Pancreas (tissue), 10 donors: ENCODE measurements at places on chromosomes 4 and X.

DNA sequence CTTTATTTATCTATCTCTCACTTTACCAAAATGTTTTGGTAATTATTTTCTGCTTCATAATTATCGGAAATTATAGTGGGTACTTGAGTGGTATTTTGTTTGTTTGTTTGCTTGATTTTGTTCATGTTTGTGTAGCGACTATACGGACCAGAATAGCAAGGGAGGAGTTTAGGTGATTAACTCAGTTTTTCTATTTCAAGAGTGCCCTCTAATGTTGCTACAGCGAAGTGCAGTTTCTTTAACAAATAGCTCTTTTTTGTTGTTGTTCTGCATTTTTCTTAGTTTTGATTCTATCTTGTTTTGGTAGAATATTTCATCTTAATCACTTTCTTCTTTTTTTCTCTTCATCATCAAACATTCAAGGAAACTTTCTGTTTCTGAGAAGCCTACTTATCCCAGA lies 40.8 kb upstream of the QRFPR start:
- no peak overlapping the region for H3K4me3 ChIP-seq
- DNase-seq: no peak
- H3K36me3 ChIP-seq: no peaks in the 10 kb centered on the region
- no peak overlapping the region for H3K27ac ChIP-seq
- no peaks in the 10 kb centered on the region for H3K4me1 ChIP-seq

- H3K36me3 ChIP-seq: no peaks in the 10 kb centered on the region
- H3K27ac ChIP-seq: no peak overlapping the region
- H3K4me1 ChIP-seq: no peaks in the 10 kb centered on the region
- H3K4me3 ChIP-seq: no peak overlapping the region
- no peaks in the 10 kb centered on the region for H3K27me3 ChIP-seq
These were observed 91.6 kb downstream of the APBB2 start for GRCh38 chr4:41122775-41123174.

DNA sequence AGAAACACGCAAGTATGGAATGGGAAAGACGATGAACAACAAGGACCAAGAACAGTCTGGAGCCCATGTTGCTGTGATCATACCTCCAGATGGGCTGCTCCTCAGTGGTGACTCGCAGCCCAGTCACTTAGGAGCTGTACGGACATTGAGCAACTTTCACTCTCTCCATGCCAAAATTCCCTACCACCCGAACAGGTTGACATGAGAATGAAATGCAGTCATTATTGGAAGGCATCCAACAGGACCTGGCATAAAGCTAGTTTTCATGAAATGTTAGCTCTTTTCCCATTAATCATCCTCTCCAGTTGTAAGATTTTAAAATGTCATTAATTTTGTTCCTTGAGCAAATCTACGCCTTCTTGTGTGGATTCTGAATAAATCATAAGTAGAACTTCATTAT lies 82.7 kb upstream of the GPM6B start:
- peak; percentile 43 for DNase-seq
- no peak overlapping the region for H3K27ac ChIP-seq
- no peak overlapping the region for H3K4me3 ChIP-seq
- no peaks in the 10 kb centered on the region for H3K36me3 ChIP-seq
- H3K27me3 ChIP-seq: peaks cover 7% of the 10 kb centered on the region
- no peaks in the 10 kb centered on the region for H3K4me1 ChIP-seq

DNA sequence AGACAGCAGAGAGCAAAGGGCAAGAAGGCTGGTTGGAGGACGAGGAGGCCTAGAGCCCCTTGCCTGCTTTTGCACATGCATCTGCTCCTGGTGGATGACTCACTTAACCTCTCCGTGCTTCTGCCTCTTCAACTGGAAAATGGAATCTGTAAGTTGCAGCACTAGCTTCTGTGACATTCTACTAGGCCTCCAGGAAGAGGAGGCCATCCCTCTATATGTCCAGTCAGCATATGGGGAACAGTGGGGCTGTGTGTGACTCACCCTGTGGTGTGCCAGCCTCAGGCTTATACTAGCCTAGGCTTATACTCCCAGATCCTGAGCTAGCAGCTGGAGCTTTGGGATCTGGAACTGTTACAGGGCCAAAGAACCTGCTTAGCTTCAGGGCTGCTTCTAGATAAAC lies 36.0 kb downstream of the RTL9 start:
- no peaks in the 10 kb centered on the region for H3K36me3 ChIP-seq
- DNase-seq: no peak

DNA sequence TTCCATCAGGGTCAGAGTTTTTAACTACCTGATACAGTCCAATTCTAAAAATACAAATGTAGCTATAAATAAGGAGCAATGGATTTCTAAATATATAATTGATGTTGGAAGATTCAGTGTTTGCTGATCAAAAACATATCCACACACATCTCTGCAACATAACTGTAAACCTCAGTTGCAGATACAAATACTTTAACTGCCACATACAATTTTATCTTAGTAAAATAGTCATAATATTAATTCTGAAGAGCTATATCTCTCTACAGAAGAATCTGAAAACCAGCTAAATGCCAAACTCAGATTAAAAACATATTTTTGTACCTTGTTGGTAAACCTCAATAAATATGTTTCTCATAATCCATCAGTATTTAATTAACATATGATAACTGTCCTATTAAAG lies 674.3 kb upstream of the INTU start:
- no peaks in the 10 kb centered on the region for H3K27me3 ChIP-seq
- H3K4me1 ChIP-seq: no peaks in the 10 kb centered on the region
- no peak overlapping the region for H3K27ac ChIP-seq

GRCh38 chrX:11380187-11380844 lies 87.1 kb downstream of the AMELX start:
- no peak overlapping the region for H3K27ac ChIP-seq
- no peak overlapping the region for H3K4me3 ChIP-seq
- no peaks in the 10 kb centered on the region for H3K4me1 ChIP-seq
- no peaks in the 10 kb centered on the region for H3K27me3 ChIP-seq
- H3K36me3 ChIP-seq: no peaks in the 10 kb centered on the region

DNA sequence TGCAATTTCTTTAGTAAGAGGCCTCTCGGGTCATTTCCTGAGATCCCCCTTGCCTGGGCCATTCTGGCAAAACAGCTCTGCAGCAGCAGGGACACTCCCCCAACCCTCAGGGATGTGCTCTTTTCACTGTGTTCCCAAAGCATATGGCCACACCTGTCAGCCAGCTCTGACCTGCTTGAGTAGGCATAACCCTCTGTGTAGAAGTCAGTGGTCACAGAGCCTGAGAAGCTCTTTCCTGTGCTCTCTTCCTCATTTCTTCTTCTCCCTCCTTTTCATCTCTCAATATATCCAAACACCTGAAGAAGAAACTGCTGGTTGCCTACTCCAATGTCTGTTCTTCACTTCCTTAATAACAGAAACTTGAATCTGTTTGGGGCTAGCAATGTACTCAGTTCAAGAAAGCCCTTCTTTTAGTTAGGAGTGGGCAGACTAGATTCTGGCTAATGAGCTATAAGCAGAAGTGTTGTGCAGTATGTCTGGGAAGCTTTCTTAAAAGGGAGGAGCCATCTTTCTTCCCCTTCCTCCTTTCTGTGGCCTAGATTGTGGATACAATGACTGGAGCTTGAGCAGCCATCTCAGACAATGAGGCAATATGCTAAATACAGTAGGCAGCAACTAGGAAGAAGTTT lies 73.3 kb downstream of the PRPS1 start:
- no peaks in the 10 kb centered on the region for H3K27me3 ChIP-seq
- no peak overlapping the region for H3K4me3 ChIP-seq
- H3K36me3 ChIP-seq: no peaks in the 10 kb centered on the region
- H3K27ac ChIP-seq: no peak overlapping the region
- H3K4me1 ChIP-seq: no peaks in the 10 kb centered on the region
- no peak for DNase-seq

DNA sequence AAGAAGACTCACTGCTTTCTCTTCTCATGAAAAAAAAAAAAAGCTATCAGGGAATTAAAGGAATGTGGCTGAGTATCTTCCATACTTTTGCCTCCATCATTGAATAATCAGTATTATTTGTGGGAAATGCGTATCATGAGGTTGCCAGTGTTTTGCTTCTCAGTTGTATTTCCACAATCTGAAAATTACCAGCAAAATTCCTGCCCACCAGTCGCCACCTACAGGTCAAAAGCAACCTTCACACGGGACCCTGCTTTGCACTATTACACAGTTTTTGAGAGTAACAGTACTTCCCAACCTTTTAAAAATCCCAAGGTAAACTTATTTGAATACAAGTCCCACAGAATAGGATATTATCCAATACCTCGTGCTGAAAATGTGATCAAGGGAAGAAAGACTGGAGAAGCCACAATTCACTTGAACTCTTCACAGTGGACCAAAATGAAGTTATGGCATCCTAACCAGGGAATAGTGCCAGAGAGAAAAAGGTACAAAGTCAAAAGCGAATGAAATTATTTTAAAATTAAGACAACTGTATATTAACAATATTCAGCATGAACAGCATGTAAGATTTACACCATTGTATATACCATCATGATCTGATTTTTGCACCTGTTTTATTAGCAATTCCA lies 30.4 kb downstream of the PGRMC1 start:
- no peak overlapping the region for H3K27ac ChIP-seq
- H3K4me3 ChIP-seq: no peak overlapping the region
- no peaks in the 10 kb centered on the region for H3K27me3 ChIP-seq
- peak; percentile 26 for DNase-seq
- H3K4me1 ChIP-seq: no peaks in the 10 kb centered on the region

- no peak overlapping the region for H3K27ac ChIP-seq
- no peak overlapping the region for H3K4me3 ChIP-seq
- no peaks in the 10 kb centered on the region for H3K4me1 ChIP-seq
- H3K36me3 ChIP-seq: no peaks in the 10 kb centered on the region
- peak; percentile 65 for DNase-seq
These were observed 31.5 kb downstream of the WWC2 start for GRCh38 chr4:183130328-183131155.

GRCh38 chrX:106928227-106928626 lies 8.0 kb downstream of the CLDN2 start:
- no peak for DNase-seq
- H3K4me3 ChIP-seq: peak overlapping the region; percentile 11
- no peaks in the 10 kb centered on the region for H3K27me3 ChIP-seq
- H3K36me3 ChIP-seq: no peaks in the 10 kb centered on the region
- H3K4me1 ChIP-seq: peaks cover 7% of the 10 kb centered on the region
- peak overlapping the region; percentile 31 for H3K27ac ChIP-seq

DNA sequence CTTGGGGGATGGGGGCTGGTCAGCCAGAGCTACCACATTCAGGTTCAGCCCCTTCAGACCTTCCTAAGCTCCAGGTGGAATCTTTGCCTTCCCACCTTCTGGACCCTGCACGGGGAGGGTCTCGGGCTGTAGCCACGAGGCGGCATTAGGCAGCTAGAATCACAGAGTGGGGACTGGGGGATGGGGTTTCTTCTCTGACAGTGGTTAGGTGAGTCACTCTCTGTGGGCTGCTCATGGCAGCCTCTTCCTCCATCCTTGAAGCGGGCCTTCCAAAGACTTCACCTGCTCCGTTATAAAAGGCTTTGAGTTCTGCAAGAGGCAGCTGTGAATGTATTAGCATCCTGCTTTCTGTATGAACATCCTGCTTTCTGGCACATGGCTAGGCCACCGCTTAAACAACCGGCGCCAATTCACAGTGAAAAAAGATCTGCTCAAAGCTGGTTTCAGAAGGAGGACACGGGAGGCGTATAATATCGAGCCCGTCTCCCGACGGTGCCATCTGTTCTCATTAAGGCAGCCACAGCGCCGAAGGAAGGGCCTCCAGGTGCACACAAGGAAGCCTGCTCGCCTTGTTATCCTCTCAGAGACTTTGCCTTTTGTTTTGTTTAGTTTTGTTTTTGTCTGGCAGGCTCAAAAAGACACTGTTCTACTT lies 74.3 kb upstream of the IGFBP7 start:
- H3K36me3 ChIP-seq: no peaks in the 10 kb centered on the region
- no peaks in the 10 kb centered on the region for H3K4me1 ChIP-seq
- no peak overlapping the region for H3K27ac ChIP-seq
- H3K27me3 ChIP-seq: no peaks in the 10 kb centered on the region

DNA sequence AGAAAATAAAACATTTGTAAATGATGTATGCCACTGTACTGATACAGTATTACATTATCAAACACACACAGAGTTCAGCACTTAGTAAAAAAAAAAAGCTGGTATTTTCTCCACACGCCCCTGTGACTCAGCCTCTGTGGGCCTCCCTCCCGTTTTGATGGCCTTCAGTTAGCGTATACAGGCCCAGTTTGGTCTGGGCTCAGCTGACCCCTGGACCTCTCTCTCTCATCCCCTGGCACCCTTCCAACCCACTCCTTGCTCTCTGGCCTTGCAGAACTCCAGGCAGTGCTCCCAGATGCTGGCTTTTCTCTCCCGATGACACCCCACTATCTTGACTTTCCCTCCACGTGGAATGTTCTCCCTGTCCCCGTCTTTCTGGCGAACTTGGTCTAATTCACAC lies 89.0 kb upstream of the LIMCH1 start:
- H3K4me3 ChIP-seq: no peak overlapping the region
- no peaks in the 10 kb centered on the region for H3K27me3 ChIP-seq
- H3K4me1 ChIP-seq: no peaks in the 10 kb centered on the region
- no peak overlapping the region for H3K27ac ChIP-seq
- no peak for DNase-seq

DNA sequence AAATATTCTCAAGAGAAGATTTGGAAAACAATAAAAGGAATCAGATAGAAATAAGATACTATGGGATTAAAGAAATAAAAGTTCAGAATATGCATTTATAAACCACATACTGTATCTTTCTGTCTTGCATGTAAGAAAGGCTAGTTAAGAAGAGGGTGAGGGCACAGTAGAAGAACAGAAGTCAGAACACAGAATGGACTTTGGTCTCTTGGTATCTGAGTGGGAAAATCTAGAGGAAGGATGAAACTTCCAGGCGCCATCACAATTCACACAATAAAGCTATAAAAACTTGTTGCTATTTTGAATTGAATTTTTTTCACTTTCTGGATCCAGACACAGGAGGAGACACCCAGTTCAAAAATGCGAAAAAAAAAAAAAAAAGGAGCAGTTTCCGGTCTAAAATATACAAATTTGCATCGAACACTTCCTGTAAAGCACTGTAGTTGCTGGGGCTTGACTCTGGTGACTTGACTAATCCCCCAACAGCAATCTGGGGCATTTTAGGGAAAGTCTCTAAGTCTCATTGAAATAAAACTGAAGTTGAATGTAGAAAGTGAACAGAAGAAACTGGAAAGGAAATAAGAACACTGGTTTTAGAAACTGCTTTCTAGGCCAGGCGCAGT lies 8.1 kb upstream of the NAAA start:
- H3K4me1 ChIP-seq: no peaks in the 10 kb centered on the region
- no peak overlapping the region for H3K27ac ChIP-seq
- H3K36me3 ChIP-seq: peaks cover 20% of the 10 kb centered on the region
- no peak for DNase-seq
- no peaks in the 10 kb centered on the region for H3K27me3 ChIP-seq
- H3K4me3 ChIP-seq: no peak overlapping the region
